ENCODE measurements at places on chromosomes 11 and 22.

DNA sequence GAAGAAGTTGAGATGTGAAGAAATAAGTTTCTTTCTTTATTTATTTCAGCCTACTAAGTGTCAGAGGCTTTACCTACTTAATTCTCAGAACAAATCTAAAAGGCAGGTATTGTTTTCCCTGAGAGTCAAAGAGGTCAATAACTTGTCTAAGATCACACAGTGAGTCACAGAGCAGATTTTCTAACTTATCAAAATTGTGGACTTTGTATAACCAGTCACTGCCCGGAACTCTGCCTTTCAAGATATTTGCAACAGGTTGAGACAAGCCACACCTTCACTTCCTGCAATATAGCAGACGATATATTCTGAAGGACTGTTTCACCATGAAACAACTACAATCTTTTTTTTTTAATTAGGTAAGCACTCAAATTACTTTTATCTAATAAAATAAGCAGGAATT, 10.5 kb upstream of the MMP3 start:
- DNase-seq: no peak

DNA sequence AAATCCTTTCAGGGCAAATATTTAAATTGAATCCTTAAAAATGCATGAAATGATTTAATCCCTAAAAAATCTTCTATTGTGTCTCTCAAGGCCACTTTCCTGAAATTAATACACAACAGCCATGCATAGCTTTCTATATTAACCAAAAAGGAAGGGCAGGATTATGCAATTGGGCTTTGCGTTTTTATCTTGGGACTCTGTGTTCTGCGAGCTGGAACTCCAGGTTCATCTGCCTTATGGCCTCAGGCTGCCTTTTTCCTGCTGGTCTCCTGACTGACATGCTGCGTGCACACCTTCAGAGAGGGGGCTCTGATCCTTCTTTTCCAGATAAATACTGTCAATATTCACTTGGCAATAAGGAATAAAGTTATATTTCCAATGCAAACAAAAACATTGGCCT, 141.7 kb upstream of the GRIA4 start:
- DNase-seq: no peak

GRCh38 chr11:91932151-91932821, 292.3 kb upstream of the FAT3 start:
- no peak for DNase-seq

GRCh38 chr11:83540728-83541127, 254.6 kb upstream of the CCDC90B start:
- DNase-seq: no peak

DNA sequence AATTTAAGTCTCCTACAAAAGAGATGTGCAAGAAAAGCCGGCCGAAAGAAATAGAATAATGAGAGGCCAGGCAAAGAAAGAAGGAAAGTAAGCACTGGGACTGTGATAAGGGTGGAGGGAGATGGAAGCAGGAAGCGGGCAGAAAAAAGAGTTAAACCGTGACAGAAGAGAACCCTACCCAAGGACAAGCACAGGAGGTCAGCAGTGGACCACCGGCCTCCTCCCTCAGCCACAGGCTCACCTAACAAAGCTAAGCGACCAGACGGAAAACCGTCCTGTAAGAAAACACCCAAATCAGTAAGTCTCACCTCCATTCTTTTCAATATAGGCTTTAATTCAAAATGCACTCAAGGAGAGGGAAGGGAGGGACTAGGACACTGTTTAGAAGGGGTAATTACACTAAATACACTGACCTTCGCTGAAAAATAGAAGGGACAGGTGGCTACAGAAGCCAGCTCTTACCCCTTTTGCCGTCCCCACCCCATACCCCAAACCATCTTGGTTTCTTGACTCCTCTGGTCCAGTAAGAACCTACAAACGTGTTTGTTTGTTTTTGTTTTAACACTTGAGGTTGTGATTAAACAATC, 1.9 kb downstream of the FAM181B start:
- no peak for DNase-seq

GRCh38 chr11:132373405-132374143, 1003.2 kb downstream of the NTM start:
- no peak for DNase-seq

DNA sequence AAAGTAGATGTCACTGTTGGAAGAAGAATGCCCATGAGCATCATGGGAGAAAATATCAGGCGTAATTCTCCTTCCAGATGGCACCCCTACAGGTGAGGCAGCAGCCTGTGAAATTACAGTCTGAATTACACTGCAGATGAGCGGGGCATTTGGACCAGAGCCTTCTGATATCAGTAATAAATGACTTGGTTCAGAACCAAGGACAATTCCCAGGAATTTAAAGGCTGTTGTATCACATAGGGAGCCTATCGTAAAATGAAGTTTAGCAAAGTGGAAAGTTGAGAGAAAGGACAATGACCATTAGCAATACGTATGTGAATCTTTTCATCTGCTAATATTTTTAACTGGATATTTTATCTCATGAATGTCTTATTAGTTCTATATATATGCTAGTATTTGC, 61.3 kb downstream of the PRMT3 start:
- DNase-seq: no peak

DNA sequence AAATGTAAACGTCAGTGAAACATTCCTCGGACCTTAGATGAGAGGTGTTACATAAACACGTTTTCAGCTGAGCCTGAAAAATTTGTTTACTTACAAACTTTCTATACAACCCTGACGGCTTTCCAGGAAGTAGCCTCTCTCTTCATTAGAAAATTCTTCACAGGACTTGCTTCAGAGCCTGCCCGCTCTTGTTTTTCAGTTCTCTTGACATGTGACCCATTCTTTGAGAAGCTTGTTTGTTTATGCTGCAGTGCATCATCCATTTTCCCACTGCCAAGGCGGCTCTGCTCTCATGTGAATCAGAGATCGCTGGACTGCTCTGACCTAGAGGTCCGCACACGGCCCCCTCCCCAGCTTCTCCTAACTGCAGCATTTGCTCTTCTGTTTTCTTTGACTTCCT, 47.9 kb upstream of the ARHGAP42 start:
- DNase-seq: no peak
